ENCODE measurements at places on chromosomes 4 and X.

- DNase-seq: no peak
Measured at GRCh38 chr4:40425799-40426574, 90.9 kb downstream of the CHRNA9 start.

- DNase-seq: peak; percentile 51
Measured at GRCh38 chrX:149453030-149453429, 52.1 kb downstream of the IDS start.

DNA sequence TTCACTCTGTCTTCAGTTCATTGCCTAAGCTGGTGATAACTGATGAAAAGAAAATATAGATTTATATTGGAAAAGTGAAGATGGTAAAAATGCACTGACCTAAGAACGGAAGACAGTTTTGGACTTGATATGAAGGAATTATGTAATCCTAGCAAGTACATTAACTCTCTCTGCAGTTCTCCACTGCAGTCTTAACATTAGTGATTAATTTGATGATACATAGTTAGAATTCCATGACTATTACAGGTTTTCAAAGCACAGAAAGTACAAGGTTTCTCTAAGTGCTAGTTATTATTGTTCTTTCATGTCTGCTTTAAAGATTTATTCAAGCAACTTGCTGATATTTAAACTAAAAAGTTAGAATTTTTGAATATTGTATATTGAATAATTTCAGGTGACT lies 1591.7 kb upstream of the ADGRL3 start:
- DNase-seq: peak; percentile 31

DNA sequence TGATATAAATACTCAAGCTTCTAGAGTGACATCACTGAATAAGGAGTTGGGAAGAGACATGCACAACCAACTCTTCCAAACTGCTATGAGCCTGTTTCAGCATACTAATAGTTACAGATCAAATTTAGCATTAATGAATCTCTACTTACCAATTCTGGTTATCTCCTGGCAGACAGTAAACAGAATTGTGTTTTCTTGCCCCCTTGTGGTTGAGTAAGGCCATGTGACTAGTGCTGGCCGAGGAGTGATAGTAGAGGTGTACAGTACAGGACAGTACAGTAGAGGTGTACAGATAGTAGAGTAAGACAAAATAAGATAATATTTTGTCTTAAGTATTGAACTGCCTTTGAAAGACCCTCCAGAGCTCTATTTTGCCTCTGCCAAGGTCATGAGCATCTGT lies 681.4 kb downstream of the GABRG1 start:
- peak; percentile 25 for DNase-seq

DNA sequence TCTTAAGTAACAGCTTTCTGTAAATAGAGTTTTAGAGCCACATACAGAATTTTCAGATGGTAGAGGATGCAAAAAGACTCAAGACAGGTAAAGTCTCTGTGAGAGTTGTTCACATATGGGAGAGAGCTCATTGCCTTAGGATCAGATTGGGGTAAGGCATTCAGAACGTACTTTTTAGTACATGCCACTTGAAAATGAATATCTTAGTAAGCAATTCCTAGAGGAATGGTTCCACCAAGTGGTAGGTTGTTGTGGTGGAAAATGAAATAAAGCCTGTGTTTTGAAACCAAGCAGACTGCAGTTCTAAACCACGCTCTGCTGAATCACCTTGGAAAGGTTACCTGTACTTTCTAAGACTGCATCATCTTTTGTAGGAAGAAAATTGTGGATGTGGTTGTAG lies 547.0 kb upstream of the LCORL start:
- DNase-seq: no peak

DNA sequence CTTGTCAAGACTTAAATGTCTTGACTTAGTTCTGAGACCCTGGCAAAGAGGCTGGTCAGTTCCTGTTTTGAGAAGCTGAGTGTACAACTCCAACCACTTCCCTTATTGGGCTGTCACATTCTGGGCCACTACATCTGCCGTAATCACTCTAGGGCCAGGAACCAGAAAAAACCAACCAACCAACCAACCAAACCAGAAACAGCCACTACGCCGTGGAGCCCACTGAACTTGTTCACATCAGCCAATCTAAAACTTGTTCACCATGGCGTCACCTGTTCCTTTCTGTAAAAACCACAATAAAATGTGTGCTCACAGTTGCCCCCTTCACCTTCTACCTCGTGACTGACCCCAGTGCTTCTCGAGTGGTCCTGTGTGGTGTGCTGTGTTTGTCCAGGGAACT lies 107.3 kb downstream of the JADE1 start:
- no peak for DNase-seq

DNA sequence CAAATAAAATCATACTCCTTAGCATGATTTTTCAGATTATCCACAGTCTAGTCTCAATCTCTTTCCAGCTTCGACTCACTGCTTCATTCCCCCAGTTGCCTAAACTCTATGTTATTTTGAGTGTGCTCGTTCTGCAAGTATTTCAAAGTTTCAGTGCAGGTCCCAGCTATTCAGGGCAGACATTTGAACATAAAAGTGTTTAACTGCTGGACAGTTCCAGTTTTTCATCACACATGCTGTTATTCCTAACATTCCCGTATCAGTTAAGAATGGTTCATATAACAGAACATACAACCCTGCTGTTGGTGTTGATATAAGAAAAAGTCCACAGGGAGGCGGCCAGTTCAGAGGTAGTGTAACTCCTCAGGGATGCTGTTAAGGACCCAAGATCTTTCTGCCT lies 113.3 kb downstream of the SLIT2 start:
- DNase-seq: no peak

DNA sequence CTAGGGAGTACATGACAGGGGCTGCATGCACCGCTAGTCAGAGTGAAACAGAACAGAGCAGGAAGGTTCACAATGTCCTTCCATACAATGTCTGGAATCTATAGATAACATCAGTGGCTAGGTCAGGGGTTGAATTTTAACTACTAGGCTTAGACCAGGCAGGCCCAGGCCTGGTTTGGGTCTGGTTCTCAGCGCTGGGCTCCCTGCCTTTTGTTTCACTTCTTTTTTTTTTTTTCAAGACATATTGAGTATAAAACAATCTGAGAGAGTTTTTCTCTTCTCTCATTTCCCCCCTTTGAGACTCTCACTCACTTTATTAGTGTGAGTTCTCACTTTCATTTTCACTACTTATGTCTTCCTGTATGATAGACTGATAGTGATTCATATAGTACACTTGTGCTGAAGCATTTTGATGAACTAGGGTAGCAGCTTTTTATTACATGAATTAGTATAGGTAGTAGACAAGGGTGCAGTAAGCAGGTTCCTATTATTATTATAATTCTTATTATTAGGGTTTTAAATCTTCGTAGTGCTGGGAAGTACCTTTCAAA lies 120.0 kb upstream of the ZDHHC15 start:
- no peak for DNase-seq

- no peak for DNase-seq
Measured at GRCh38 chr4:5157791-5158770, 106.8 kb downstream of the STK32B start.

GRCh38 chr4:100190643-100191600 lies 654 bp upstream of the DDIT4L start:
- DNase-seq: peak; percentile 51

DNA sequence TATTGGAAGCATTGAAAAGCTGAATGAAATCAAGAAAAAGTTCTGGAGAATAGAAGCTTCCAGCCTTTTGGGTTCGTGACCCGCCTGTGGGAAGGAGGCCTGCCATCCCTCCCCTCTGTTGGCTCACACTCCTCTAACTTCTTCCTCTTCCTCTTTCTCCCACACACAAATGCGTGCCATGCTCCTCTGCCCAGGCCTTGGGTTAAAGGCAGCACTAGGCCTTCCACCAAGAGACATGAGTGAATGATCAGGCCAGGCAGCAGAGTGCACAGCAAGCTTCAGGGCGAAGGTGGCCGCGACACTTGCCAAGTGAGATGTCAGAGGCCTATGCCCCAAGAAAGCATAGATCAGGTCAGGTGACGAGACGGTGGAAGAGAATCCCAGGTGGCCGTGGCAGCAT lies 38.4 kb downstream of the FAM193A start:
- no peak for DNase-seq

DNA sequence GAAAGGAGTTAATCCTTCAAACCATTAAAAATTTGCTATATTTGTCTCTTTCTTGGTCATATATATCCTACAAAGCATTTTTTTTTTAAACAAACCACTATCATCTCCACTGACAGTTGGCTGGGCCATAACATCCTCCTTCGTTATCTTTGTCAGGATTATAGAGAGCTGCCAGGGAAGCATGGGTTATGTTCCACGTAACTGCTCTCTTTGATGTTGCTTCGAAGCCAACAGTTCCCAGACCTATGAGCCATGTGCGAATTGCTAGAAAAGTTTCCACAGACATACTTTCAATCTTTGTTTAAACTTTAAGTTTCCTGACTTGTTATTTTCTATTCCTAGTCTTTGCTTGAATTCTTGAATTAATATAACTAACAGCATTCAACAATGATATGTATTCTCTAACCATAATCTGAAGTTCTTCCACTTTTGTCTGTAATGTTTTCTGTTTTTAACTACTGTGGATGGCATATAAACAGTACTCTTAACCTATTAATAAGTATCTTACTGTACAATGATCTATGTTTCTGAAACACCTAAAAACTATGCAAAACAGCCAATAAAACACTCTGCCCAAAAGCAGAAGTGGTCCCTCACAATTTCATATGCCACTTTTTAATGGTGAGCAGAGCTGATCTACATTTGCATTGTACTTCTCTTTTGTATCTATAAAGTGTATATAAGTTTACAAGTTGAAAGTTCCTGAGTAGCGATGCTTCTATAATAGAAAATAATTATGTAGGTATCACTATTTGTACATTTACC lies 37.9 kb downstream of the EREG start:
- DNase-seq: no peak

- DNase-seq: peak; percentile 96
Measured at GRCh38 chr4:128517739-128518510, 230.3 kb upstream of the PGRMC2 start.

- peak; percentile 11 for DNase-seq
Measured at GRCh38 chr4:8832113-8832915, 39.3 kb downstream of the HMX1 start.

DNA sequence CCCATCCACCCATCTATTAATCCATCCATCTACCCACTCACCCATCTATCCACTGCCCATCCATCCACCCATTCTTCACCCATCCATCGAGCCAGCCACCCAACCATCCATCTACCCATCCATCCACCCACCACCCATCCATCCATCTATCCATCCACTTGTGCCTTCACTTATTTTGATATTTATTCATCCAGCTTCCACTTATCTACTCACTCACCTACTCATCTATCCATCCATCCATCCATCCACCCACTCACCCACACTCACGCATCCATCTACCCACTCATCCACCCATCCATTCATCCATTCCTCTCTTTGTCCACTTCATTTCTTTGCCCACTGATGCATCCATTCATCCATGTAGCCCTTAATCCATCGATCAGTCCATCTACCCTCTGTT lies 72.9 kb upstream of the AFAP1 start:
- no peak for DNase-seq

GRCh38 chr4:142500966-142501365 lies 345.1 kb downstream of the INPP4B start:
- no peak for DNase-seq

GRCh38 chr4:61877893-61878292 lies 677.8 kb downstream of the ADGRL3 start:
- DNase-seq: peak; percentile 4

DNA sequence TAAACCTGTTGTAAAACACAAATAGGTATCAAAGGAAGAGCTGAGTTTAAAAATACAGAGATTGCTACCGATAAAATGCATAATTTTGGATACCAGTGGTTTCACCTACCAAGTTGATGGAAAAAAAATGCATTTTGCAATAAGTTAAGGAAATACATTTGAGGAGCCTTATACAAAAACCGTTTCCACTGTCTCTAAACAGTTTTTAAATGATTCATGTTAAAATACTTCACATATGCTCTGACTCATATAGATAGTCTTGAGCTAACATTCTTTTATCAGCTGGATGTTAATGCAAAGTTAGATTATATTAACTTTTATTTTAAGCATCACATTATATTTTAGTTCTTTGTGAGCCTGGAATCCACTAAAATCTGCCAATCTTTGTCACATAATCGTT lies 50.6 kb upstream of the ANKRD17 start:
- peak; percentile 49 for DNase-seq

DNA sequence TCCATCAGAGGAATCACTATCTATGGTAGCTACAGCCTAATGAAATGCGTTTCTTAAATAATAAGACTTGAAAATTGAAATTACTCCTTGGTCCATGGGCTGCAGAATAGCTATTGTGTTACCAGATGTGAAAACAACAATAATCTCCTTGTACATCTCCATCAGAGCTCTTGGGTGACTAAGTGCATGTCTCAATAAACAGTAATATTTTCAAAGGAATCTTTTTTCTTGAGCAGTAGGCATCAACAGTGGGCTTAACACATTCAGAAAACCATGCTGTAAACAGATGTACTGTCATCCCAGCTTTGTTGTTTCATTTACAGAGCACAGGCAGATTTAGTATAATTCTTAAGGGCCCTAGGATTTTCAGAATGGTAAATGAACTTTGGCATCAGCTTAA lies 67.3 kb downstream of the GLUD2 start:
- no peak for DNase-seq

GRCh38 chr4:76322236-76322635 lies 15.7 kb downstream of the STBD1 start:
- no peak for DNase-seq

- peak; percentile 40 for DNase-seq
Measured at GRCh38 chrX:123860983-123861382, 1.1 kb downstream of the XIAP start.

GRCh38 chrX:63350941-63351616 lies at the start of gene SPIN4:
Gene SPIN4 (minus strand): TSS chrX:63351332. CDS start chrX:63350819, 513 bp downstream.
- DNase-seq: peak; percentile 87

- DNase-seq: no peak
Measured at GRCh38 chr4:5055411-5055810, 4.1 kb downstream of the STK32B start.

GRCh38 chr4:136909626-136910025 lies 622.7 kb downstream of the PCDH18 start:
- no peak for DNase-seq

DNA sequence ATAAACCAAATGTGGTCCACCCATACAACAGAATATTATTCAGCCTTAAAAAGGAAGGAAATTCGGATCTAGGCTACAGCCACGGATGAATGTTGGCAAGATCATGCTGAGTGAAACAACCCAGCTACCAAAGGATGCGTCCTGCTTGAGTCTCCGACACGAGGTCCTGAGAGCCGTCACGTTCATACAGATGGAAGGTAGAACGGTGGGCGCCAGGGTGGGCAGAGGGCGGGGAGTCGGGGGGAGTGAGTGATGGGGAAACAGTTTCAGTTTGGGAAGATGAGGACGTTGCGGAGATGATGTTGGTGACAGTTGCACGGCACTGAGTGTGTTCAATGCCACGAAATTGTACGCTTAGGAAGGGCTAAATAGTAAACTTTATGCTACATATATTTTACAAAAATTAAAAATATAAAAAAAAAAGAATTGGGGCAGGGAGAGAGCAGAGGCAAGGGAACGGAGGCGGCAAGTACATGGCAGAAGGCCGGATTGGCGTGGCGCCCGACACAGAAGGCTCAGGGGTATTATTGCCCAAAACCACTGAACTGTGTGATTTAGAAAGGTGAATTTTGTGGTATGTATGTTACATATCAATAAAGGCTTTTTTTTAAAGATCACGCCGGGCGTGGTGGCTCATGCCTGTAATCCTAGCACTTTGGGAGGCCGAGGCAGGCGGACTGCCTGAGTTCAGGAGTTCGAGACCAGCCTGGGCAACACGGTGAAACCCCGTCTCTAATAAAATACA lies 14.8 kb upstream of the MXD4 start:
- no peak for DNase-seq

- DNase-seq: no peak
Measured at GRCh38 chrX:148380650-148381561, 119.5 kb upstream of the AFF2 start.

- peak; percentile 7 for DNase-seq
Measured at GRCh38 chr4:106312377-106312776, 3.6 kb downstream of the TBCK start.

- no peak for DNase-seq
Measured at GRCh38 chr4:183180621-183181020, 81.6 kb downstream of the WWC2 start.
